ENCODE measurements at places on chromosomes 13 and 19. TPM values are rescaled to one million over a fixed set of nuclear protein-coding genes. Genes with fewer than 3 reads are reported as not detected.

- DNase-seq: no peak
Measured at GRCh38 chr13:35210261-35210660, 266.2 kb downstream of the MAB21L1 start.

DNA sequence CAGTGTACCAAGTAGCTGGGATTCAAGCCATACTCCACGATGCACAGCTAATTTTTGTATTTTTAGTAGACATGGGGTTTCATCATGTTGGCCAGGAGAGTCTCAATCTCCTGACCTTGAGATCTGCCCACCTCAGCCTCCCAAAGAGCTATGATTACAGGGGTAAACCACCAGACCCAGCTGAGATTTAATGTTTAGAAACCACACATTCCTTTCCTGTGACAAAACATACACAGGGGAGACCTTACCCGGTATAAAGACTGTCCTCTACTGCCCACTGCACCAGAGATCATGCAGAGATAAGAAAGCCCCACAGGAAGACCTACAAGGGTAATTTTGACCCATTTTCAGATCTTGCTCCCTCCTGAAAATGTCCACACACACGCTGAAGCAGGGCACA is 22.8 kb upstream of the ZNF83 start:
- no peak for DNase-seq

DNA sequence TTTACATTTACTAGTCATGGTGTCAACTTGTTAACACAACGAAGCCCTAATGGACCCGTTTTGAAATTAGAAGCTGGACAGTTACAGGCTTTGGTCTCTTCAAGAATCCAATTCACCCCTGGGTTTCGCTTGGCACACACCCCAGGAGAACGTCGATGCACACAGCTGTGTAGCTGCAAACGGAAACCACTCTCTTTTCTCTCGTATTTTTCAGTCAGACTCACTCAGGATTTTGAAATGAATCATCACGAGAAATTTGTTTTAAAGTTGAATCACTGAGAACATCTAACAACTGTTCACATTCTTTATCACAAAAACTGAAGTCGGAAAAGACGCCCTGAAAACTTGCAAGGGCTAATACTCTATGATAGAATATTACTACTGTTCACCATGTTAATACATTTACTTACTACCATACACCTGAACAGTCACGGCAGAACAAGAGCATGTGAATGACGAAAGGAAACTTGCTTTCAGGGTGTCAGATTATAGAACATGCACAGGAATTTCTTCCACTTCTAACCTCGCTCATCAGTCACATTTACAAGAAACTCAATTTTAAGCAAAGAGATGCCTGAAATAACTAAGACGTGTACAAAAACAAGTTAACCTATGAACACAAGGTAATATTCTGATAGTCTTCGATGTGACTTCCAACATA is 4.7 kb downstream of the PNMA8A start:
- peak; percentile 60 for DNase-seq

DNA sequence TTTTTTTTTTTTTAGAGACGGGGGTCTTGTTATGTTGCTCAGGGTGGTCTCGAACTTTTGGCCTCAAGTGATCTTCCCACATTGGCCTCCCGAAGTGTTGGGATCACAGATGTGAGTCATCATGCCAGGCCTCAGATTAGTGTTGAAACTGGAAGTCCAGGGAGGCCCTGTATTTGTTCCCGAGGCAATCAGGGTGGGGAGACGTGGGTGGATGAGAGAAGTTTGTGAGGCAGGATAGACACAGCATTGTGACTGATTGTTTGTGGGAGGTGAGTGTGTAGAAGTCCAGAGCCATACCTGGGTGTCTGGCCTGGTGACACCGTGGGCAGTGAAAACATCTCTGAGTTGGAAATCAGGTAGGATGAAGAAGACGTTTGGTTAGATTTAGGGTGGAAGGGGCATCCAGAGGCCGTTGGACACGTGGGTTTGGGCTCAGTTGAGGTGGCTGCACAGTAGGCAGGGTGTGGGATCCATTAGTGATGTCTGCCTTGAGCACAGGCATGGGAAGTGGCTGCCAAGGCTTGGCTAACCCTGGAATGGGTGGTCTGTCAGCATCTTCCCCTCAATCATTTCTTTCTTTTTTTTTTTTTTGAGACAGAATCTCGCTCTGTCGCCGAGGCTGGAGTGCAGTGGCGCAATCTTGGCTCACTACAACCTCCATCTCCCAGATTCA is 12.4 kb downstream of the RTN2 start:
- no peak for DNase-seq

DNA sequence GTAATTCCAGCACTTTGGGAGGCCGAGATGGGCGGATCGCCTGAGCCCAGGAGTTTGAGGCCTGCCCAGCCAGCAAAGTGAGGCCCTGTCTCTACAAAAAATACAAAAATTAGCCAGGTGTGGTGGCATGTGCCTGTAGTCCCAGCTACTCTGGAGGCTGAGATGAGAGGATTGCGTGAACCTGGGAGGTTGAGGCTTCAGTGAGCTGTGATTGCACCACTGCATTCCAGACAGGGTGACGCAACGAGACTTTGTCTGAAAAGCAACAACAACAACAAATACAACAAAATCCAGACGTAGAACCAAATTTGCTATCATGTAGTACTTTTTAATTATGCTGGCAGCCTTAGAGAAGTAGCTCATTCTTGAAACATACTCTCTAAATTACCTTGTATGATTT is 277.1 kb downstream of the KLF5 start:
- DNase-seq: no peak

GRCh38 chr19:55640043-55640576 is 692 bp upstream of the ZNF580 start:
- peak; percentile 78 for DNase-seq

DNA sequence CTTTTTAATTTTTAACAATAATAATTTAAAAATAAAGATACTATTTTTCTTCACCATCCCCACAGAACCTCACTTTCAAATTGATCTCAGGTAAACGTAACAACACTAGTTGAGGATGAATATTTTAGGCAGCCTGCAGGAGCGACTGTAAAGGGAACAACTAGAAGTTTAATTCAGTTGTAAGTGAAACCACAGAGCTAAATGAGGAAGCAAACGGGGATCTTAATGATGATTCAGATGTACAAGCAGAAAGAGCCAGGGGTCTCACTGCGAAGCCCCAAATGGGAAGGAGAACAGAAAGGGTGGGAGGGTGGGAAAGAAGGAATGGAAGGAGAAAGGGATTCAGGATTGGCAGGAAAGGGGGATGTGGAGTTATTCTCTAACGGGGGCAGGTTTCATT is 54.6 kb upstream of the RAP2A start:
- DNase-seq: no peak

GRCh38 chr13:89380101-89380500 is 1708.9 kb downstream of the SLITRK5 start:
- DNase-seq: no peak

DNA sequence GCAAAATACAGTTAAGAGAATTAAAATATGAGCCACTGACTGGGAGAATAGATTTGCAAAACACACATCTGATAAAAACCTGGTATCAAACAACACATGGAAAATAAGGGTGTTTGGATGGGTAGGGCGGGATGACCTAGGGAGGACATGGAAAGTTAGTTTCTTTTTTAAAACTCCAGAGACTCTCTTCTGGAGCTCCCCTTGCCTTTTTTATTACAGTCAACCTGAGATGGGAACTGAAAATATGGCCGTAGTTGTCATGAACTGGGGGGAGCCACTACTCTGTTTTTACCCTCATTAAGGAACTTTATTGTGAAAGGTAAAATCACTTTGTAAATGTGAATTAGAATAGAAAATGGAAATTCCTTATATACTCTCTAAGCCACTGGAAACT is 113.0 kb downstream of the ATP11A start:
- no peak for DNase-seq

Gene C13orf42
- polyA plus RNA-seq: not detected

Gene XRCC1
- polyA plus RNA-seq: 14.1 TPM

All from psoas muscle (tissue), 8 donors.